Daoy (cell line): ENCODE measurements at places on chromosomes 5 and 9. TPM values are rescaled to one million over a fixed set of nuclear protein-coding genes. Genes with fewer than 3 reads are reported as not detected.

RICTOR gene
- total RNA-seq, result 10.7 and 13.1 TPM in 2 replicates

DNA sequence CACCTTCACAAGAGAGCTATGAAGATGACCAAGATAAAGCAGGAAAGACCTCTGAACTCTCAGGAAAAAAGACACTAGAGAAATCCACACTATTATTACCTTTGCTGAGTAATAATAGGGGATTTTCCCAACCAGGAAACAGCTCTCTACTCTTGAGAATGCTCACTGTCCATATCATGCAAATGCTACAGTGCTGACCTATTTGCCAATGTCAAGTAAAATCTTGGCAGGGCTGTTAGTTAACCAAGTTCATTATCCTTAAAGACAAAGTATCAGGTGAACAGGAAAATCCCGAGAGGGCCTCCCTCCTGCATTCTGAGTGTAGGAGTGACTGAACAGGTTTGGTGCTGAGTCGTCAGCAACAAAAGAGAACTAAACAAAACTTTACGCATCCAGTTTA lies 306.6 kb downstream of the ACTL7B start:
- peak; percentile 37 for DNase-seq

GRCh38 chr5:166349046-166349445 lies 1942.4 kb upstream of the WWC1 start:
- no peak for DNase-seq

GRCh38 chr9:127877566-127877998 lies at the start of gene AK1:
Gene AK1 (minus strand): TSS chr9:127877675. CDS start chr9:127874617, 3,058 bp downstream.
- DNase-seq, result peak; percentile 84

- DNase-seq, result no peak
Measured at GRCh38 chr5:61177070-61177469, 14.8 kb upstream of the SMIM15 start.

- no peak for DNase-seq
Measured at GRCh38 chr9:118785456-118785855, 583.8 kb downstream of the BRINP1 start.

- DNase-seq, result peak; percentile 37
Measured at GRCh38 chr5:74624931-74625505, 15.5 kb downstream of the ENC1 start.

ADAMTSL1 gene
- total RNA-seq, result 12.7 and 16.6 TPM in 2 replicates

GRCh38 chr9:136769710-136770191 lies 5.4 kb upstream of the LCN15 start:
- DNase-seq, result peak; percentile 57

- no peak for DNase-seq
Measured at GRCh38 chr5:124876566-124876965, 130.1 kb upstream of the ZNF608 start.

- DNase-seq, result no peak
Measured at GRCh38 chr9:636931-637591, 204.4 kb upstream of the DMRT1 start.

GRCh38 chr9:129171993-129172751 lies 5.9 kb downstream of the IER5L start:
- no peak for DNase-seq

FOXD4L4 gene
- total RNA-seq, result 0.18 and 0.34 TPM in 2 replicates

SGCD gene
- 0.83 and 1.4 TPM in 2 replicates for total RNA-seq

PTGS1 gene
- total RNA-seq, result 0.51 TPM in 1 of 2 replicates, not detected in the other

- DNase-seq, result no peak
Measured at GRCh38 chr9:15982182-15982581, 429.3 kb downstream of the CCDC171 start.

DNA sequence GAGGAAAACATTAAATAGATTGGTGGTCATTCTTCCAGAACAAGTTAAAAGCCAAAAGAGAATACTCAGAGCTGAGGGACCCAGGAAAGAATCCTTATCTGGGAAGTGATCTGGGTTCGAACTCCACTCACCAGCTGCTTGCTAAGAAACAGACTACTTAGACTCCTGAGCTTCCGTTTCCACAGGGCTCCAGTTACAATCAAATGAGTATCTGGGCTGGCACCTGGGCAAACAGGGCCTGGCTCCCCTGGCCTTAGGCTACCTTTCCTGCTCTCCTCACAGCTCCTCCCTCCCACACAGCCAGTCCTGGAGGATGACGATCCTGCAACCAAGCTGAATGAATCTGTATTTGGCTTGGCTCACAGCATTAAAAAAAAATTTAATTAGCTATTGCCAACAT lies 2.5 kb downstream of the MAPK9 start:
- no peak for DNase-seq

GRCh38 chr5:53937467-53937866 lies 372.9 kb downstream of the ARL15 start:
- DNase-seq, result no peak

AHRR gene
- total RNA-seq, result 15.3 and 26.0 TPM in 2 replicates

ROPN1L gene
- total RNA-seq, result 0.40 TPM in 1 of 2 replicates, not detected in the other

- no peak for DNase-seq
Measured at GRCh38 chr9:135774239-135774747, 72.3 kb downstream of the KCNT1 start.

GRCh38 chr9:16543686-16544085 lies 326.8 kb downstream of the BNC2 start:
- DNase-seq, result no peak

DNA sequence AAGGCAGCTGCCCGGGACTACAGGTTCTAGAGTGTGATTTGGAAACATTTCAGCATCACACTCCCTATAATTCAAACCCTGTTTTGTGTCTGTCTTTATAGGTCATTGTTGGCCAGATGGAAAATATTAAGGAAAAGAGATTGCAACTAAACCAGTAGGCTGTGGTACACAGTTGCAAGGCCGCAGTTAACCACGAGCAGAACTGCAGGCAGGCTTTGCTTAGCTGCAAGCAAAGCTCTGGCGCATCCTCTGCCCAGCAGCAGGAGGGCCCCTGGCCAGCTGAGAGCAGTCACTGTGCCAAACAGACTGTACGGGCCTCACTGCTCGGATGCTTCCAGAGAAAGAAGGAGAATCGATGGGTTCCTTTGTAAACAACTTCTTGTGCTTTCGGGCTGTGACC lies 204.5 kb downstream of the DENND1A start:
- DNase-seq, result no peak

DNA sequence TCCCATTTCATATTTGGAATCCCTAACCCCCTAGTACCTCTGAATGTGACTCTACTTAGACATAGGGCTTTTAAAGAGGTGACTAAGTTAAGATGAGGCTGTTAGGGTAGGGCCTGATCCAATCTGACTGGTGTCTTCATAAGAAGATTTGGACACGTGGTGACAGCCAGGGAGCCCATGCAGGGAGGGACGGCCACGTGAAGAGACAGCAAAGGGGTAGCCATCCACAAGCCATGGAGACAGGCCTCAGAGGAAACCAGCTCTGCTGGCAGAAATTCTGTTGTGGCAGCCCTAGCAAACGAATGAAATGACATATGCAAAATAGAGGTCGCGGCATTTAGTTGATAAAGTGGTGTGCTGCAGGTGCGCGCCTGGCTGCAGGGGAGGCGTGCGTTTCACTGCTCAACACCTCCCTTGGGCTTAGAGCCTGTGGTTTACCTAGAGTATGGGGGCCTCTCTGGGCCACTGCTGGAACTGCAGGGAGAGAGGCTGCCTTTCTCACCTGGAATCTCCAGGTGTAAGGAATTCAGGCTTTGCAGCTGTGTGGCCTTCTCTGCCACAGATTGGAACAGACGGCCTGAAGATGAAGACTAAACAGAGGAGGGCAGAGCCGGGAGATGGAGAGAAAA lies 7.1 kb upstream of the AFAP1L1 start:
- peak; percentile 33 for DNase-seq

DNA sequence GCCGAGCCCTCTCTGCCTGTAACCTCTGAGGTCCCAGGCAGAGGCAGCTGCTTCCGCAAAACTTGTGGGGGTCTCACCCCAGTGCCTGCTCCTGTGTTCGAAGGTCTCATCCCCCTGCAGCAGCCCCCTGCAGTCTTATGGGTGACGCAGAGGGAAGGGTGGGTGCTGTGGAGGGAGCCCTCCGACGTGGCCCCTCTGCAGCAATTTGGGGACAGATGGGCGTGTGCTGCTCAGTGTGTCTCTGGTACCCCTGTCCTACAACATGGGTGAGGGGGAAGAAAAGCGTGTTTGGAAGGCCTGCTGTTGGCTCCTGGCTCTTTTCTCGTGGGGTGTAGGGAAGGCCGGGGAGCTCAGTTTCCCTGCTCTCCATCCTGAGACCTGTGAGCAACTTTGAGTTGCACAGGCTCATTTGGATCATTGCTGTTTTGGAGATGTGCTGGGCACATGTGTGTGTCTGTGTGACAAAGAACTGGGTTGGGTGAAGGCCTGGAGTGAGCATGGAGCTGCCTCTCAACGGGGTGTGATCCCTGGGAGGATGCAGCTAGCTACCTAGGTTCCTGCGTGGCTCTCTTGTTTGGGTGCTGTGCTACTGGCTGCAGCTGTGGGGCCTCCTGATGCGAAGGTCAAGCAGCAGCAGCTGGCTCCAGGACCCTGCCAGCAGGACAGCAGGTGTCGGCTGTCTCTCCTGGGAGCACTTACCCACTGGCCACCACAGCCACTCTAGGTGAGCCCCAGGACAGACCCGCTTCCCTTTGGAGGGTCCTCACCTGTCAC lies 179.6 kb upstream of the PITX1 start:
- DNase-seq, result no peak

DNA sequence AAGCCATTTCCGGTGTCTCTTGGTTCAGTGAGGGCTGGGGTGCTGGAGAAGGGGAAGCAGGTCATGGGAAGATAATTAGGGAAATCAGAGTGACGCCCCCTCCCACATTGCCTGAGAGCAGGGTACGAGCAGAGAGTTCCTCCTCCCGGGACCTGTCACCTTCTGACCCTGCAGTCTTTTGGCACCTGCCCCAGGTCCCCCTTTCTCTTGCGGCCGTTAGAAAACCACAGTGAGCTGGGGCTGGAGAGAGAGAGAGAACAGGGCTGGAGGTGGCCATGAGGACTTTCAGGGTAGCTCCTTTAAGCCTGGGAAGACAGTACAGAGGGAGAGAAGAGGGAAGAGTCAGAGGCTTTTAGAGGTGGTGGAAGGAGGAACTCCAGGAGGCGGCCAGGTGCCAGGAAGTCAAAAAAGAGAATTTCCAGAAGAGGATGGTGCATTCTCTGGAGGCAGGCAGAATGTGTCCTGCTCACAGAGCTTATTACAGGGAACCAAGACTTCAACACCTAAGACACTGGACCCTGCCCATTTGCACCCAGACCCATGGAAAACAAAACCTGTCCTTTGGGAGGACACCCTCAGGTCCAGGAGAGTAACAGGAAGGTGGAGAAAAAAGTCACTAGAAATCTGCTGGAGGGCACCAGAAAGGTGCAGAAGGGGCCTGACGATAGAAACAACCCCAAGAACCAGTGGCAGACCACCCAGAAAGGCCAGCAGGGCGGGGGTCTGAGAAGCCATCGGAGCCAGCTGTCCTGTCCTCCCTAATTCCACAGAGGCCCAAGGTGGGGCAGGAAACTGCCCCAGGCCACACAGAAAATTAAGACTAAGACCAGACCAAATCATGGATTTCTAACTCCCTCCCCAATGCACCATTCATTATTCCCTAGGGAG lies 6.5 kb upstream of the ACSL6 start:
- no peak for DNase-seq

GRCh38 chr5:153970496-153970895 lies 68.2 kb downstream of the FAM114A2 start:
- no peak for DNase-seq

GRCh38 chr5:95178046-95178651 lies 106.7 kb downstream of the MCTP1 start:
- DNase-seq, result peak; percentile 92

RGMB gene
- 12.5 and 17.9 TPM in 2 replicates for total RNA-seq

GPR151 gene
- not detected in 2 replicates for total RNA-seq

GRCh38 chr9:111148052-111149017 lies 110.1 kb upstream of the LPAR1 start:
- DNase-seq, result peak; percentile 52

DNA sequence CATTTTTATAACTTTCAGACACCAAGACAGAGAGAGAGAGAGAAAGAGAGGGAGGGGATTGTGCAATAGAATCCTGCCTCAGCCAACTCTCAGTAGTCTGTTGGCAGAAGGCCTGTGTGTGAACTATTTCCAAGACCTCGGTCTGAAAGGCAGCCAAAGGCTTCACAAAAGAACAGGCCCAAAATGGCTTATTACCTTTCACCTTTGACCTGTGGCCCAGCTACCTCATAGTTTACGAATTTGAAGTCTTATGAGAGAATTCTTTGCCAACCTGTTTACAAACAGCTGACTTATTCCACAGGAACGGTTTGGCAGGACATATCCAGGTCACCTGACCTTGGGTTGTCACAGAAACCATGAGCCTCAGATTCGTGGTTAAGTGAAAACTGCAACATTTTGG lies 48.6 kb downstream of the NR2F1-AS1 start:
- DNase-seq, result peak; percentile 5

OR1Q1 gene
- total RNA-seq, result not detected in 2 replicates

DNA sequence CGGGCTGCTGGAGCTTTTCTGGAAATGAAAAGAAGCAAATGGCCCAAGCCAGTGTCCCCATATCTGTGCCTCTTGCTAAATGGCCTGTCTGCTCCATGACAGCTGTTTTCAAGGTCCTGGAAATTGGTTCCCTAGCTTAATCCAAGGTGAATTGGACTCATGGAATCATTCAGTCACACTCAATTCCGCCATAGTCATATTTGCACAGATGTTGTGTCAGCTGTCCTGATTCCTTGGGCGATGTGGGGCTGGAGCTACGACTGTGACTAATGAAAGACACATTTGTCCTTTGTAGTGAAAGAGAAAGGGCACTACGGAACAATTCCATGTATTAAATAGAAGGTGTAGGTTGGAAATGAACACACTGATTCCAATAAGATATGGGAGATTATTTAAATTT lies 102.9 kb upstream of the MEGF10 start:
- no peak for DNase-seq

PCDHGA4 gene
- 0.63 and 1.6 TPM in 2 replicates for total RNA-seq

- DNase-seq, result no peak
Measured at GRCh38 chr5:80676706-80677105, 21.9 kb upstream of the DHFR start.

DNA sequence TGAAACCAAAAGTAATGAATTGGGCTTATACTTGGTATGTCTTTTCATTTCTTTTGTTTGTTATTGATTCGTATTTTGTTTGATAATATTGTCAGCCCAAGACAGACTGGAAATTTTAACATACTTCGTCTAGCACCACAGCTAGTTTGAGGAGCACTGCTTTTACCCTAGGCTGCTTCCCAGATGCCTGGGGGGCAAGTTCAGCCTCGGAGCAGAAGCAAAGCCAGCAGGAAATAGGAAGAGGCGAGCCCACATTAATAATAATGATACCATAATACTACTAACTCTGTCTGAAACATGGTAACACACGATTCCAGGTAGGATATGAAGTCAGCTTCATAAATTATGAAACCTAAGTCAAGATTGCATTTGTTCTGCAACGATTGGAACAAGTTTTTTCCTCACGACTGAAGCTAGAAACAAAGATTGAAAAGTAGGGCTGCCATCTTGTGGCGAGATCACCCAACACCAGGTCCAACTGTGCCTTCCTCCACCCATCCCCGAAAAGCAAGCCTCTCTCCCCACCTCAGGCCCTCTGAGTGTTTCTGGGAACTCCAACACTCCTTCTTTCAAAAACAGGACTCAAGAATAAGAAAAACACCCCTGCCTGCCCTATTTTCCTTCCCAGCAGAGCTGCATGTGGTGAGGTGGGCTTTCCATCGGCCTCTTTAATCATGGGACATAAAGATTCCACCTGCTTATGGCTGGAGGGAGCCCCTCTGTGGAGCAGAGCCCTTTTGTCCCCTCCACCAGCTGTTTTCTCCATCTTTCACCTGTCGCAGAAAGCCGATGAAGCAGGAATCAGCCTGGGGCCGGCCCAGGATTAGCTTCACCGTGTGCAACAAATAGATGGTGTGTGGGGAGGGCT lies 236.4 kb downstream of the CAAP1 start:
- DNase-seq, result peak; percentile 30

GRCh38 chr9:35675732-35676392 lies 2.1 kb downstream of the CA9 start:
- DNase-seq, result no peak

SETX gene
- 30.4 and 37.1 TPM in 2 replicates for total RNA-seq

GRCh38 chr9:18394847-18395351 lies 79.1 kb upstream of the ADAMTSL1 start:
- DNase-seq, result no peak

AKNA gene
- 1.5 and 2.9 TPM in 2 replicates for total RNA-seq
